ENCODE measurements at places on chromosomes 13 and 19.

DNA sequence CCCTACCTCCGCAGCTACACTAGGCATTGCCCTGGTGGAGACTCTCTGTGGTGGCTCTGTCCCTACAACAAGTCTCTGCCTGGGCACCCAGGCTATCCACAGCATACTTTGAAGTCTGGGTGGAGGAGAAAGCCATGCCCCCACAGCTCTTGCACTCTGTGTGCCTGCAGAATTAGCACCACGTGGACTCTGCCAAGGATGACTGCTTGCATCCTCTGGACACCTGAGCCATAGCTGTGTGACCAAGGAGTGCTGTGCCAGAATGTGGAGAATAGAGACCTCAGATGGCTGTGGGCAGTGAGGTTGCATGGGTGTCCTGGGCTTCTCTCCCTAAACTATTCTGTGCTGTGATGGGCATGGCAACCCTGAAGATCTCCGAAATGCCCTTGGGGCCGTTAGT is 21.2 kb upstream of the MCF2L start:
- DNase-seq, result no peak

DNA sequence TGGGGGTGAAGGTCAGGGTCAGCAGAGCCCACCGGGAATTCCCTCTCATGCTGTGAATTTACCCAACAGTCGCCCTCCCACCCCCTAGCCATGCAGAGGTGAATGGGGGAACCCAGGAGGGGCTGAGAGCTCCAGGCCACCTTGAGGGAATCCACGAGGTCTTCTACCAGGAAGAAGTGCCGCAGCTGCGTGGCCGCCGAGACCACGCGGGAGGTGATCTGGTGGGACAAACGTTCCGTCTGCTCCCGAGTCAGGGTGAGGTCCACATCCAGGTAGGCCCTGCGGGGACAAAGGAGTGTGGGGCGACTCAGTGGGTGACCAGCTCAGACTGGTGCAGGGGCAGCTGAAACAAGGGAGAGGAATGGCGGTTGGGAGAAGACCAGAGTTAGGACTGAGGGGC is 8.1 kb downstream of the RTN2 start:
- DNase-seq, result no peak

DNA sequence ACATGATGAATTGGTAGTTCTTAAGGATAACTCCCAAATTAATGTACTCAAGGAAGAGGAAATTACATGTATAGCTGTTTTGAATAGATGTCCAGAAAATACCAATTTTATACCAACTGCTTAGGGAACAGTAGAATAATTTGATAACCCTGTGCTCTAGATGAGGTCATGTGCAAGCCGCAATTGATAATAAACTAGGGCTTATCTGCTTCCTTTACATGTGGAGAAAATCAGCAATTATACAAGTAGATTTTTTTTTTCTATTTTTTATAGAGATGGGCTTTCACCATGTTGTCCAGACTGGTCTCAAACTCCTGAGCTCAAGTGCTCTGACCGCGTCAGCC is 9.3 kb downstream of the TPT1 start:
- no peak for DNase-seq

- DNase-seq, result no peak
These were observed 26.6 kb downstream of the SHISA2 start for GRCh38 chr13:26025196-26025595.

- DNase-seq, result no peak
These were observed 364 bp downstream of the CKM start for GRCh38 chr19:45322311-45322710.

GRCh38 chr13:114089751-114090400 is 42.5 kb downstream of the RASA3 start:
- DNase-seq, result peak; percentile 51

DNA sequence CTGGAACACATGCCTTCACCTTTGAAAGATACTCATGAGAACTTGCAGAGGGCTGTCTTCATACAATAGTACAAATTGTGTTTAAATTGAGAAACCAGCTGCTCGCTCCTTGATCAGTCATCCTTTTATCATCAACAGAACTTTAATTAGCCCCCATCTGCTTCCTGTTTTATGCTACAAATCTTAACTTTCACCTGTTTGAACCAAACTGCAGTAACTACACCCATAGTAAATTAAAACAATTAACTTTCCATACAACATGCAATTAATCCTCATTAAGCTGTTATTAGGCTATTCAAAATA is 85.2 kb downstream of the FOXO1 start:
- no peak for DNase-seq

DNA sequence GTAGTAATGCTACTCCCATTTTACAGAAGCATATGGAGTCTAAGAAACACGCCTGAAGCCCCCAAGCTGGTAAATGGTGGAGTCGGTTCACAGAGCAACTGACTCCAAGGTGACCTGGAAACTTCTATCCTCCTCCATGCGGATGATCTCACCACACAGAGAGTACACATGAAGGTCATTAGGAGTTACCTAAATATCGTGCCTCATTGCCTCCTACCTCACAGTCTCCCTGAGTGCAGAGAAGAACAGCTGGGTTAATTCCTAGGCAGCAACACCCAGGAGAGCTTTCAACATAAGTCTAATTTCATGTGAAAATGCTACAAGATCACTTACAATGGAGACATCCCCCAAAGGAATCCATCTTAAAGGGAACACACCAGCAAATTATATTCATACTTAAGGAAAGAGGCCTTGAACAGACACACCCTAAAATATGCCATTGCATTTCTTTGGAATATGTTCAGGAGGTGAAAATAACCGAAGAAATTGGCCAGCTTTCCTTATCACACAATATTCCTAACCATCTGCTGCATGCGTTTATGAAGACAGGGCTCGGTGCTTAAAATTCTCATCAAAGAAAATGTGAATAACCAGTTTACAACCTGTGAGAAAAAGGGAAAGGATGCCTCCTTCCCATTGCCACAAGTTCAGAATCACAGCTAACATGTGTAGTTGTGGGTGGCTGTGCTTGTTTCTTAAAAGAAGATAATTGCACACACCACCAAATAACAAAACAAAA is 203.6 kb upstream of the NBEA start:
- DNase-seq, result no peak

GRCh38 chr19:16038196-16038695 is 38.0 kb upstream of the TPM4 start:
- no peak for DNase-seq

DNA sequence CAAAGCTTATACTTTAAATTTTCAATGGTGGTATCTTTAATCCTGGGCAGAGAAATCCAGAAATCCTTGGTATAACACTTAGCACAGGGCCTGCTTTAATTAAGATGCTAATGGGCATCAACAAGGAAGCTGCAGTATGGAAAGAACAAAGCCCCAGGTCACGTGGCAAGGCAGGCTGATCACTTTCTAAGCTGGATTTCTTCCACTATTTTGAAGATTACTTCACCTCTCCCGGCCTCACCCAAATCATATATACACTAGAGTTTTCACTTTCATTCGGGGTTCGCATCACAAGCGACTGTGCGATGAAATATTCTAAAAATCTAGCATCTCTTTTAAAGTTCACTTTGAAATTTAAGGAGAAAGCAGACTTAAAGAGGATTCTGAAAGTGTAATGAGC is 71.8 kb downstream of the STARD13 start:
- DNase-seq, result no peak

- no peak for DNase-seq
These were observed 242.4 kb downstream of the KCNRG start for GRCh38 chr13:50257646-50258045.

- no peak for DNase-seq
These were observed 762.1 kb upstream of the ARGLU1 start for GRCh38 chr13:107329991-107330390.

DNA sequence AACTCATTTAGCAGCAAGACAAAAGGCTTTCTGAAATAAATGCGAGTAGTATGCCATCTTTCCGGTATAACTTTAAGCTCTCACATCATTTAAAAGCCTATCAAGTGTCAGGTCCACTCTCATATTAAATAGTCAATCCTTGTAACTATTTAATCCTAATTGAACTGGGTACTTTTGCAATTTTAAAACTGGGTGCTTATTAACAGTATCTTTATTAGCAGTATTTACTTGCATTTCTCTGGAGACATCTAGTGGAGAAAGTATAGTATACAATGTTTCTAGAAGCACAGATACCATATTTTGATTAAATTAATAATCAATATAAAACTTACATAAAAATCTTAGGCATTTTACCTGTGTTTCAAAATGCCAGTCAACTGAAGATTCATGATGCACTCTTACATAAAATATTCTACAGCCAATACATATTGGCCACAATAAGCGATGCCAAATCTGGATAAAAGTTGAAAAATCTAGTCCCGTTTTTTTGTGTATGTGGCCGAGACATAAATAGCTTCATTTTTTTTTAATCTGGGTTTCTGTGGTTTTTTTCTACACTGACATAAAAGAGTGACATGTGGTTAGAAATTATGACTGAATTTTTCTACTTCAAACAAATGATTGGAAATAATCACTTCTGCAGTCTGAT is 4.3 kb upstream of the POSTN start:
- no peak for DNase-seq

- peak; percentile 77 for DNase-seq
These were observed 22.1 kb downstream of the PLEKHF1 start for GRCh38 chr19:29687244-29687896.

DNA sequence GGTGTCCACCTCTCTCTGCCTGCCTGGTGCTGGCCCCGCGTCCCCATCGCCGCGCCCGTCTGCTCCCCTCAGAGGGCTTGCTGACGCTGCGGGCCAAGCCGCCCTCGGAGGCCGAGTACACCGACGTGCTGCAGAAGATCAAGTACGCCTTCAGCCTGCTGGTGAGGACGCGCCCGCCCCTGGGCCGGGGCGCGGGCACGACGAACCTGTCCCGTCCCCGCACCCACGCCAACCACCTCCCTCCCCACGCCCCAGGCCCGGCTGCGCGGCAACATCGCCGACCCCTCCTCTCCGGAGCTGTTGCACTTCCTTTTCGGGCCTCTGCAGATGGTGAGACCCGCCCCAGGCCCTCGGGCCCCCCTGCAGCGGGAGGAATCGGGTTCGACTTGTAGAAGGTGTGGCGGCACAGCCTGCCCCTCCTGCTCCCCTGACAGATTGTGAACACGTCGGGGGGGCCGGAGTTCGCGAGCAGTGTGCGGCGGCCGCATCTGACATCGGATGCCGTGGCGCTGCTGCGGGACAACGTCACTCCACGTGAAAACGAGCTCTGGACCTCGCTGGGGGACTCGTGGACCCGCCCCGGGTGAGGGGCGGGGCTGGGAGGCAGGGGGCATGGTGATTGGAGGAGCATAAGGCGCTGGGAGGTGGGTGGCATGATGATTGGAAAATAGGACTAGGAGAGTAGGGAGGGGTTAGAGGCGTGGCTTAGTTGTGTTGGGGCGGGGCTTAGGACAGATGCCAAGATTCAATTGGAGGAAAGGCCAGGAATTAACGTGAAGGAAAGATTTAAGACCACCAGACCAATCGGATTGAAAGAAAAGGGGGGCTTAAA is 6.6 kb downstream of the EPS8L1 start:
- peak; percentile 79 for DNase-seq

DNA sequence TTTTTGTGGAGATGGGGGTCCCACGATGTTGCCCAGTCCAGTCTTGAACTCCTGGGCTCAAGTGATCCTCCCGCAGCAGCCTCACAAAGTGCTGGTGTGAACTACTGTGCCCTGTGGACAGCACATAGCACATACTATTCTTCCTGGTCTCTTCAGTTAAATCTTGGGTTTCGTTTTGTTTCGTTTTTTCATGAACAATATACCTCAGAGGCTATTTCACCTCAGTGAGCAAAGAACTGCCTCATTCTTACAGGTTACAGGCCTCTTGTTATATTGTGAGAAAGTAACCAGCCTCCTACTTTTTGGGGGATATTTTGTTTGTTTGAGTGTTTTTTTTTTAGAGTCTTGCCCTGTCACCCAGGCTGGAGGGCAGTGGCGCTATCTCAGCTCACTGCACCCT is 1.3 kb upstream of the C3 start:
- DNase-seq, result no peak

GRCh38 chr19:43809762-43810696 is 7.8 kb upstream of the LYPD5 start:
- DNase-seq, result no peak

Measured in activated effector memory CD4-positive, alpha-beta T cell treated with anti-CD3 and anti-CD28 coated beads, Interleukin-2, amount 50 U/mL, for 16 hours (primary cell).